ENCODE measurements at places on chromosomes 3 and 15.
A peak's percentile ranks its signal among the peaks of the same experiment; 100 is the strongest.

GRCh38 chr3:96796101-96796500, 18.3 kb upstream of the EPHA6 start:
- no peak for DNase-seq

DNA sequence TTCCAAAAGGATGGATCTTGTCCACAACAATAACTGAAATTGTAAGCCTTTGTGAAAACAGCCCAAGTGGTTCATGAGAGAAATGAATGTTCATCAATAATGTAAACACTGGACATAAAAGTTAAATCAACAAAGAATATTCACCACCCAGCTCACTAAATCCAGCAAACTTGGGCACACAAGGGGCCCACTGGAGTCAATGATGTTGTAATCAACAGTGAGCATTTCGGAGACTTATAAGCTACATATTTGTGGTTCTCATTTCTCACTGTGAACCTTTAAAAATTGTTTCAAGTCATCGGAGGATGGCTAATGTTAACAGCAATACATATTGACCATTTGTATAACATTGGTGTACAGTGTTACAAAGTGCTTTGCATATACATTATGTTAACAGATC, 63.1 kb downstream of the VGLL4 start:
- DNase-seq, result no peak

- no peak for DNase-seq
Measured at GRCh38 chr3:83941990-83942745, 1016.6 kb upstream of the CADM2 start.

DNA sequence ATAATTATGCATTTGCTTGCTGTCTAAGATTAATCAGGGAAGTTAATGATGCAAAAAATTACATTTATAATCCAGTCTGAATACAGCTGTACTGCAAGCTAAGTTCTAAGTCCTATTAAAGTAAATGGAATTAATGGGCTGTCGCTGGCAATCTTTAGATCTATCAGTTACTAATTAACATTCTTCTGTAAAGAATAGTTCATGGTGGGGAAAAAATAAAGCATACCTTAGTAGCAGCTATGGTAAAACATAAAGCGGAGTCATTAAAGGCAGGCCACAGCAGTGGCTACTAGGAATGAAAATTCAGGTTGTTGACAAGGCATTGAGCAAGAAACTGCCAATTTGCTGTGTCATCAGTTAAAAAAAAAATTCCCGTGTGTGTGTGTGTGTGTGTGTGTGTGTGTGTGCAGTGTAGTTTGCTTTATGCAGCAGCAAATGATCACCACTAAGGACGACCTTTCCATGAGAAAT, 129.8 kb downstream of the ZNF385D start:
- no peak for DNase-seq

- DNase-seq, result no peak
Measured at GRCh38 chr15:43483297-43484128, 9.4 kb downstream of the TP53BP1 start.

GRCh38 chr3:178967177-178967532, 104.5 kb downstream of the ZMAT3 start:
- DNase-seq, result no peak

GRCh38 chr3:15964605-15965442, 167.0 kb upstream of the ANKRD28 start:
- DNase-seq, result no peak

DNA sequence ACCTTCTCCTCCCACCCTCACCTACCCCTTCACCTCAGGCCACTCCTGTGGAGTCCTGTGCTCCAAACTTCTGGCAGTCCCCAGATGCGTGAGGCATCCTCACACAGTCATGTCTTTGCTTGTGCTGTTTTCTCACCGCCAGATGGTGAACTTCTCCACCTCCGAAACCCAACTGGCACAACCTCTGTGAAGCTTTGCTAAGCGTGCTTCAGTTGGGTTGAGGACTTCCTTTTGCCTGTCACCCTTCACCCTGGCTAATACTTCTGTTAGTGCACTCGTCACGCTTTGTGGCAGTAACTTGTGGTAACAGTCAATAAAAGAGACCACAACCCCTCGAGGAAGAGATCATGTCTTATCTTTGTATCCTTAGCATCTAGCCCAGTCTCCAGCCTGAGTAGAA, 42.0 kb upstream of the SKOR1 start:
- no peak for DNase-seq

GRCh38 chr15:94175420-94175819, 55.9 kb upstream of the MCTP2 start:
- no peak for DNase-seq

DNA sequence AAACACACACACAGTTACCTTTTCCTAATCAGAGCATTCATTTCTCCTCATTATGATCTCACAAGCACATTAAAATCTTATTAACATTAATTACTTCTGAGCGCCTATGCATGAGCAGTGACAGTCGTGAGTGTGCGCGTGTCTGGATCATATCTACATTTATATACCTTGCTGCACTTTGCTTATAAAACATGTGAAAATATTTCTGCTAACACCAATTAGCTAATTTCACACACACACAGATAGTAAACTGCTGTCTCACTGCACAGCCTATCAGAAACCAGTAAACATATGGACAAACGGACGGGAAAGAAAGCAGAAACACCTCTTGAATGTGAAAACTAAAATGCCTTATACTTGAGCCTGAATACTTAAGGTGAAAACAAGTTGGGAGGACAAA, 64.8 kb downstream of the ZBTB20 start:
- DNase-seq, result no peak

DNA sequence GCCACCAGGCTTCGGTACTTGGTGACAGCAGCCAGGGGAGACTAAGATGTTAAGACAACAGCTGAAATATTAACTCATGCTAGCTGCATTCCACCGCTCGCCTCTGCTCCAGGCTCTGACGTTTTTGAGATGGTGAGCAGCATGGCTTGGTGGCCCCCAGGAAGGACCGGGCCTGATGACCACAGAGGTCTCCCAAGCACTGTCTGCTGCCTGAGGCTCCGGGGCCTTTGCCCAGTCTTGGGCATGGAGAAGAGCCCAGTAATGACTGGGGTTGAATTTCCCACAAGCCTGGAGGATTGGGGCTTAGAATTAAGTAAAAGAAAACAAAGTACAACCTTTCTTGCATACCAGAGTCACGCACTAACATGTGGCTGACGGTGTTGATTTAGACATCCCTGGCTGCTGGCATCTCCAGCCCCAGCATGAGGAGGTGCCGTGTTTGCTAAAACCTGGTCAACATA, 243.6 kb upstream of the LYSMD4 start:
- no peak for DNase-seq

GRCh38 chr3:8301977-8302735, 199.5 kb upstream of the LMCD1 start:
- DNase-seq, result no peak

DNA sequence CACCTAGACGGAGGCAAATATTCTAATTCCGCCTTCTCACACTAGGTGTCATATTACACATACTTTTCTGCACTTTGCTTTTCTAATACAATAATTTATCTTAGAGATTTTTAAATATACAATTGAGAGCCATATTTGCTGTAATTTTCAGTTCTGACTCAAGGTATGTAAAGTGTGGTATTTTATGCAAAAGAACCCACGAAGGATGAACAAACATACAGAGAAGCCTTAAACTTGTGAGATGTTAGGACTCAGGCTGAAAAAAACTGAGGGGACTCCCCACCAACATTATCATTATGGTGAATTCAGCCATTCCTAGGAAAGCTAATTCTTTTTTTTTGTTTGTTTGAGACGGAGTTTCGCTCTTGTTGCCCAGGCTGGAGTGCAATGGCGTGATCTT, 9.6 kb downstream of the ZBTB11 start:
- no peak for DNase-seq

GRCh38 chr3:196563721-196564225, 4.6 kb downstream of the WDR53 start:
- no peak for DNase-seq

- DNase-seq, result no peak
Measured at GRCh38 chr15:88630141-88630721, 8.6 kb upstream of the ISG20 start.

- no peak for DNase-seq
Measured at GRCh38 chr3:5545719-5546118, 358.2 kb downstream of the EDEM1 start.

GRCh38 chr3:60742606-60743145, 508.6 kb downstream of the FHIT start:
- DNase-seq, result no peak

GRCh38 chr3:56137415-56137814, 330.9 kb downstream of the ERC2 start:
- DNase-seq, result no peak

- no peak for DNase-seq
Measured at GRCh38 chr15:71591057-71591456, 219.3 kb upstream of the NR2E3 start.

DNA sequence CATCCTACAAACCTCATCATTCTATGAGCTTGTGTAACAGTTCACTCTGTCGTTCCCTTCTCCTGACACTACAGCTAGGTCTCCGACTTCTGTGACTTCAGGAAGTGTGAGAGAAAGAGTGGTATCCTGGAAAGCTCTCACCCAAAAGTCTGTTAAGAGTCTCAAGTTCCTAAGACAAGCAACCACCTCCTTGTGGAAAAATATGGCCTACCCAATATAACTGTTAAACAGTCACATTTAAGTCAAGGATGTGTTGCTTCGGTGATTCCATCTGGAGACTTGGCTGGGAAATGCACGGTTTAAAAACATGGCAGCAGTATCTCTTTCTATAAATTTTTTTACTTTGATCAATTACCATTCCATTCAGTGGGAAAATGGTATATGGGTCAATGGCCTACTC, 13.8 kb downstream of the FEZF2 start:
- DNase-seq, result no peak

- DNase-seq, result no peak
Measured at GRCh38 chr3:171455603-171456550, 4.3 kb downstream of the TNIK start.

GRCh38 chr3:141578202-141578973, 91.6 kb downstream of the RASA2 start:
- no peak for DNase-seq

- no peak for DNase-seq
Measured at GRCh38 chr3:111936191-111936841, 42.5 kb upstream of the ABHD10 start.

GRCh38 chr3:159910991-159911663, 77.5 kb upstream of the IL12A start:
- no peak for DNase-seq

- DNase-seq, result no peak
Measured at GRCh38 chr3:30553641-30554316, 52.6 kb upstream of the TGFBR2 start.

GRCh38 chr3:194058189-194058571, 77.8 kb upstream of the HES1 start:
- DNase-seq, result peak; percentile 12

DNA sequence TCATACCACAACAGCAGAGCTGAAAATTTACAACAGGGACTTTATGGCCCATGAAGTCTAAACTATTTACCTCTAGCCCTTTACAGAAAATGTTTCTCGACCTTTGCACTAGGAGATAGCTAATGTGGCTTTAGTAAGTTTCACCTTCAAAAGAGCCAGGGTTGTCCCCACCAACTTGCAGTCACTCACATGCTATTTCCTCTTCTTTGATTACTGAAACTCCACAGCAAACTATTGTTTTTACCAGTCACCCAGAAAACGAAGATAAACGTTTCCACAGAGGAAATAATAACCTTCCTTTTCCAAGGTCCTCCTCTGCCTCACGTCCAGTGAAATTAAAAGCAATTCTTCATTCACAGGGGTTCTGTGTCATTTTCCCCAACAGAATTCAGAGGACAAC, 48.2 kb downstream of the WWTR1 start:
- DNase-seq, result no peak

DNA sequence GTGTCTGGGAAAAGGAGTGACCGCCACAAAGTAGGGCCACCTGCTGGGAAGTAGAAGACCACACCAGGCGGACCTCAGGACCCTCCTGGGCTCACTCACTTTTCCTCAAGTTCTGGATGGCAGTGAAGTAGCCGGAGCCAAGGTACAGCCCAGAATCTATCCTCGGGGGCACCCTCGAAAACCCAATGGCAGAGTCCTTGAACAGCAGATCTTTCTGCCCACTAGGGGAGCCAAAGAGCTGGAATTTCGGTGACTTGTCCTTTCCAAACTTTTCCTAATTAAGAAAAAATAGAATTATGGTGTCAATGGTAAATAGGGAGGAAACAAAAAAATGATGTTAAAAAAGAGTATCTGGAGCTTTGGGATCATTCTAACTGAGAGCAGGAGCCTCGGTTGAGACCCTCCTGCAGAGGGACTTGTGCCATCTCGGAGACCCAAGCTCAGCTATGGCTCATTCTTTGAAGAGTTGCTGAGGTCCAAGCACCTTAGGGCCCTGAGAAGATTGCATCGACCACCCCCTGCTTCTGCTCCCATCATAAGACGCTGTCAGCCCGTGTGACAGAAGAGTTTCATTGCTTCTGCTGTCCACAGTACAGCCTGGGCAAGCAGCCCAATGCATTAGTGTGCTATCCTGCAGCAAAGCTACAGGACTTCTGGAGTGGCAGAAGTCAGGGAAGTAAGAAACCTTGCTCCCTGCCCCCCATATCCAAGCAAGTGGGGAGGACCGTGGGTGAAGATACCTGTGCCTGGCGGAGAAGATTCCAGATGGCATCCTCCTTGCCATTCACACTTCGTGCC, 14.8 kb downstream of the LTF start:
- DNase-seq, result no peak

DNA sequence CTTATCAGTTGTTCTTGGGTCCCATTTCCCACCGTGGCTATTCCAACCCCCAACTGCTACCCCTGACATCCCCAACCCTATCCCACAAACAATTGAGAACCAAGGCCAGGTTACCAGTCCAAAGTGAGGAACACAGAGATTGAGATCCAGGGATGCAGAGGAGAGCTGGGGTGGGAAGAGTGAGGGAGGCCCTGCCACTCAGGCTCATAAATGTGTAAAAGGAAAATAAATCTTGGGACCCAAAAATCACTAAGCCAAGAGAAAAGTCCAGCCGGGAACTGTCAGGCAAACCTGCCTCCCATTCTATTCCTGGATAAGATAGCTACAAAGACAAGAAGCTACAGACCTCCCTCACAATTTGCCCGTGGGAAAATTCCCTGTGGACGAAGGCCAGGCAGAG, 101.1 kb upstream of the DLG1 start:
- DNase-seq, result no peak

- DNase-seq, result no peak
Measured at GRCh38 chr3:157110761-157111278, 49.1 kb downstream of the CCNL1 start.

GRCh38 chr3:8001712-8002111, 499.9 kb upstream of the LMCD1 start:
- DNase-seq, result no peak

GRCh38 chr15:61157933-61158332, 71.2 kb downstream of the RORA start:
- no peak for DNase-seq

DNA sequence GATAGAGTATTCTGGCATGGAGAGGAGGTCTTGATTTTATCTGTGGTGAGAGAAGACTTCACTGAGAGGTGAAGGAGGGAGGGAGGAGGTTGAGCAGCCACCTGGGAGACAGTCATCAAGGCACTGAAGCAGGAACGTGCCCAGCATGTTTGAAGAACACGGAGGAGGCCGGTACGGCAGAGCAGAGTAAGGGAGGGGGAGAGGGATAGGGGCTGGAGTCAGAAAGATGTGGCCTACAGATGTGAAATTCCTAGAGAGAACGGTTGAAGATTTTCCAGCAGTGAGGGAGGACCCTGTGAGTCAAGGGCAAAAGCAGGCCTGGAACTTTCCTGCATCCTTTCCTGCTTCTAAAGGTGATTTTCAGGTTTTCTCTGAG, 21.7 kb upstream of the IQCF6 start:
- no peak for DNase-seq
